ENCODE measurements at places on chromosomes 12 and 14.

DNA sequence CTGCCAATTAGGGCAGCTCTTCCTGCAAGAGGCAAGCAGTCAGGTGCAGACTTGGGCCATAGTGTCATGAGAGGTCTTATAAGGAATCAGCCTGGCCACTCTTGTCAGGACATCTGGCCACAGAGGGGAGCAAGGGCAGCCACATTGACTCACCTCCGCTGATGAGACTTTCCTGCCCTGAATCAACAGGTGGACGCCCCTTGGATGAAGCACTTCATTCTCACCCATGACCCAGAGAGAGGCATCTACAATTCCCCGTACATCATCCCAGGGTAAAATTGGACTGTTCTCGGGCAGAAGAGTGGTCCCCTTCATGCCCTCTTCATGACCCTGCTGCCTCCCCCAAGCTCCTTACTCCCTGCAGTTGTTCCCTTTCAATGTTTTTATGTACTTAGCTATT lies 16.9 kb downstream of the DAO start:
- no peak overlapping the region for H3K4me3 ChIP-seq
- no peak overlapping the region for H3K27ac ChIP-seq
- H3K36me3 ChIP-seq, result no peaks in the 10 kb centered on the region
- H3K27me3 ChIP-seq, result peaks cover 3% of the 10 kb centered on the region
- no peaks in the 10 kb centered on the region for H3K4me1 ChIP-seq

- peaks cover 35% of the 10 kb centered on the region for H3K36me3 ChIP-seq
- H3K4me3 ChIP-seq, result no peak overlapping the region
- H3K27ac ChIP-seq, result no peak overlapping the region
- no peak for DNase-seq
Observed at GRCh38 chr12:108812324-108812723, 45.1 kb downstream of the SSH1 start.

DNA sequence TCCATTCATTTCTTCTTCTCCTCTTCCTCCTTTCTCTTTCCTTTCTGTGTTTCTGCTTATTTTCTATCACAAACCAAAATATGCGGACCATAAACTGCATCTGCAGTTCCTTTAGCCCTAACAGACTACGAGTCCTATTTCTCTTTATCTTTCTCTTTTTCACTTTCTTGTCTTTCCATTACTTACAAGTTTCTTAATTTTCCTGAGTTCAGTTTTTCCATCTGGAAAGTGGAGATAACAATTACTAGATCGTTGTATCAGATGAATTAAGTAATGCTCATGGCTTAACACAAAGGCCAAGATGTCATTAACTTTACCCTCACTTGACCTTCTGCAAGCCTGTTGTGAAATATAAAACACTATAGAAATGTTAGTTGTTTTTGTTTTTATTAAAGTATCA lies 983 bp upstream of the COPS7A start:
- peaks cover 16% of the 10 kb centered on the region for H3K4me1 ChIP-seq
- peaks cover 2% of the 10 kb centered on the region for H3K36me3 ChIP-seq
- DNase-seq, result no peak
- H3K4me3 ChIP-seq, result no peak overlapping the region
- H3K27me3 ChIP-seq, result no peaks in the 10 kb centered on the region
- no peak overlapping the region for H3K27ac ChIP-seq

- peaks cover 16% of the 10 kb centered on the region for H3K27me3 ChIP-seq
- H3K4me1 ChIP-seq, result no peaks in the 10 kb centered on the region
- no peaks in the 10 kb centered on the region for H3K36me3 ChIP-seq
- H3K27ac ChIP-seq, result no peak overlapping the region
- no peak overlapping the region for H3K4me3 ChIP-seq
Observed at GRCh38 chr12:69131077-69131476, 108.3 kb upstream of the CPSF6 start.

DNA sequence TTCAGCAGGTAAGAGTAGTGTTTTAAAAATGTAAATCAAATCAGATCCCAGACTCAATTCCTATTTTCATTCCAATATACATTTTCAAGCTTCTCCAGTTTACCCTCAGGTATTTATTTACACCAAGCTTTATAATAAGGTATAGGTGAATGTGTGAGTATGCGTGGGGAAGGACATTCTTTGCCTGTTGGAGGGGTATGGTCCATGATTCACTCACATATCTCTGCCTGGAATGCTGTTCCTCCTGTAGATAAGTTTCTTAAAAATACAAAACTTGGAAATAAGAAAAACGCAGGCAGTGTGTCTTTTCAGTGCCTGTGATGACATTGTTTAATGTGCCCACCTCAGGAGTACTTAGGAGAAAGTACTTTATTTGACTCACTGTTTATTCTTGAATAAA lies 118.6 kb downstream of the CCDC91 start:
- H3K4me1 ChIP-seq, result no peaks in the 10 kb centered on the region
- no peaks in the 10 kb centered on the region for H3K27me3 ChIP-seq

GRCh38 chr14:76375947-76376404 lies at the start of gene ESRRB:
Gene ESRRB (plus strand): TSS chr14:76376137. CDS start chr14:76376402, 265 bp downstream.
- H3K4me3 ChIP-seq, result no peak within 1 kb of the TSS
- H3K4me1 ChIP-seq, result no peaks in the 10 kb centered on the region
- H3K27ac ChIP-seq, result no peak within 1 kb of the TSS
- no peak for DNase-seq
- peaks cover 70% of the 10 kb centered on the region for H3K27me3 ChIP-seq
- H3K36me3 ChIP-seq, result no peaks in the 10 kb centered on the region

- H3K36me3 ChIP-seq, result no peaks in the 10 kb centered on the region
- DNase-seq, result no peak
- H3K27me3 ChIP-seq, result peaks cover 10% of the 10 kb centered on the region
Observed at GRCh38 chr14:24381363-24382063, 13.5 kb downstream of the NFATC4 start.

DNA sequence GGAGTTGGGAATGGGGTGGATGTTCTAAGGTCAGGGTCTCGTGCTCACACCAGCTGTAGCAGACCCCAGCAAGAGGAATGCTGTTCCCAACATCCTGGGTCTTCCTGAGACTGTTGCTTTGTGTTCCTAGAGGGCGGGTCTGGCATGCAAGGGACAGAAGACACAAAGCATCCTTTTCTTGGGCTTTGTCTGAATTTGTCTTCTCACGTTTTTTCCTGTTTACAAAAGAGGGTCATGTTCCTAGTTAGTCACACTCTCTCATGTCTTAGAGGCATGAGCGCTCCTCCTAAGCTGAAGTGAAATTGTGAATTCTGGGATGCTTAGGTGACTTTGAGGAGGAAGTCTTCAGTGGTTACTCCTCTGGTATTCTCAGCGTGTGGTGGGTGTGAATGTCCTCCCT lies 9.6 kb upstream of the TAMALIN start:
- H3K4me1 ChIP-seq, result peaks cover 2% of the 10 kb centered on the region
- H3K27ac ChIP-seq, result no peak overlapping the region
- peaks cover 2% of the 10 kb centered on the region for H3K27me3 ChIP-seq
- DNase-seq, result no peak
- H3K36me3 ChIP-seq, result no peaks in the 10 kb centered on the region

- DNase-seq, result no peak
- peak overlapping the region; percentile 47 for H3K27ac ChIP-seq
- peaks cover 43% of the 10 kb centered on the region for H3K4me1 ChIP-seq
- no peak overlapping the region for H3K4me3 ChIP-seq
Observed at GRCh38 chr12:11654338-11654737, 4.9 kb downstream of the ETV6 start.

DNA sequence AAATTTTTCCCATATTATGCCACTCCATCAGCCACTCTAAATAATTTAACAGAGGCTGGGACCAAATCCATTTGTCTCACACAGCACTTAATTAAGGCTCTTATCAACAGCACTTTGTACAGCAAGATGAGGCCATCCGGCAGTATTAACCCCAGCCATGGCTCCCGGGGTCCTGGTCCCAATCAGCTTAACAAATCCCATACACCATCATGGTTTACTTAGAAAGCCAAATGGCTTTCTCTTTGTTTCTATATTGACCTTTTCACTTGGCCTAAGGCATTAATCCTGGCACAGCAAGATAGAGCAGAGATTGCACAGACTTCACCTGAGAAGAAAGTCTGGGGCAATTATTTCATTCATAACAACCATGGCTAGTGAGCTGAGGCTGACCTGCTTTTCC lies 38.6 kb downstream of the SPTSSA start:
- H3K4me3 ChIP-seq, result no peak overlapping the region
- no peaks in the 10 kb centered on the region for H3K36me3 ChIP-seq
- H3K4me1 ChIP-seq, result no peaks in the 10 kb centered on the region

DNA sequence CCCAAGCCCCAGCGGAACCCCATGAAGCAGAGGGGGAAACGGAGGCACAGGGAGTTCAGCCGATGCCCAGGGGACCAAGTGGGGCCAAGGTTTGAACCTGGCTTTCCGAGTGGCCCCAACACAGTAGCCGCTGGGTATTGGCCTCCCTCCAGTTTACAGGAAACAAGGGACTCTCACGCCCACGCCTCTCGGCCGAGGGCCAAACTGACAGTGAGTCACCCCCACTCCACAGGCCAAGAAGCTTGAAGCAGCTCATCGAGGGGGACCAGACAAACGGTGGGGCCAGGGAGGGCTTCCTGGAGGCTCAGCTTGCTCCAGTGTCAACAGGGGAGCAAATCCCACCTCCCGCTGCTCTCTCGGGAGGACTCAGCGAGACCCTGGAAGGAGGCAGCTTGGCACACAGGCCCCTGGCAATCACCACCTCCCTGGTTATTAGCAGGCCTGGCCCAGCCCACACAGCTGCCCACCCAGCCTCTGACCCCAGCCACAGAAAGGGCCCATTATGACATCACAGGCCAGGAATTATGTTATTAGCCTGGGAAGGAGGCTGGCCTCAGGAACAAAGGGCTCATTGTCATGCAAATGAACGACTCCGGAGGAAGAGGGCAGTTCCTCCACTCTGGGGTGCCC lies 54.6 kb downstream of the NCOR2 start:
- no peak for DNase-seq
- H3K27ac ChIP-seq, result no peak overlapping the region
- peaks cover 4% of the 10 kb centered on the region for H3K4me1 ChIP-seq
- no peak overlapping the region for H3K4me3 ChIP-seq

DNA sequence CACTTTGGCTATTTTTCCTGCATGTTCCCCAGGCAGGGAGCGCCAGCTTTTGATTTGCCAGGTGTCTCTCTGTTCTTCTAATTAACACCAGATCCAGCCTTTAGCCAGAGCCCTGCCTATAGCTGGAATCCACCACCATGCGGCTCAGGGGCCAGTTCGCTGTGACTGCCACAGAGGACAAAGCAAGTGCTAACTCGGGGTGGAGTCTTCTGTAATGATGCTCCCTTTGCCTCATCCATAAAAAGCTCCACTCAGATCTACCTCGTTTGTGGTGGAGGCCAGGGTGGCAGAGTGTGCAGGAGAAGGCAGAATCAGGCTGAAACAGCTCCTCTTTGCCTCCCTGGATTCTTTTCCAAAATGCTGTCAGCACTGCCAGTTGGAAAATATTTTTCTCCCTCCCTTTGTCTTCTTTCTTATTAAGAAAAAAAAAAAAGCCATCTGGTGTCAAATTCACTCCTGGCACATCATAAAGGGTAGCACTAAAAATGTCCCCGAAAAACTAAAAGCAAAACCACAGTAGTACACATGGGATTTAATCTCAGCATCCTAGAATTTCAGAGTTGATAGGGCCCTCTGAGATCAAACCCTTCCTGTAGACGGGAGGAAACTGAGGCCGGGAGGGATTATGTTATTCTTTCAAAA lies 18.0 kb upstream of the CTDSP2 start:
- H3K4me3 ChIP-seq, result peak overlapping the region; percentile 56
- peaks cover 7% of the 10 kb centered on the region for H3K4me1 ChIP-seq
- peaks cover 35% of the 10 kb centered on the region for H3K27me3 ChIP-seq
- no peak for DNase-seq

- no peaks in the 10 kb centered on the region for H3K4me1 ChIP-seq
- no peaks in the 10 kb centered on the region for H3K36me3 ChIP-seq
- no peak overlapping the region for H3K4me3 ChIP-seq
- no peak overlapping the region for H3K27ac ChIP-seq
- DNase-seq, result no peak
Observed at GRCh38 chr12:59122784-59123183, 202.5 kb upstream of the LRIG3 start.

DNA sequence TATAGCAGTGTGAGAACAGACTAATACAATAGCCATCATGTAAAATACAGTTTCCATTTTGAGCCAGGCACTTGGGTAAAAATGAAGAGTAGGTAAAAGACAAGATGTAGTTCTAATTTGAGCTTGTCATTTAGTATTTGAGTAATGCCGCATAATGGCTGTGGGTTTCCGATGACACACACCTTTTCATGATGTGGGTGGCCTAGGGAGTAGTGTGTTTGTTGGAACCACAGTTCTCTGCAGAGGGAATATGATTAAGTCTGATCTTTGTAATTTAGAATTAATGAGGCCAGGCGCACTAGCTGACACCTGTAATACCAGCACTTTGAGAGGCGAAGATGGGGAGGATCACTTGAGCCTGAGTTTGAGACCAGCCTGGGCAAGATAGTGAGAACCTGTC lies 61.8 kb downstream of the RCOR1 start:
- DNase-seq, result peak; percentile 5
- H3K4me1 ChIP-seq, result peaks cover 2% of the 10 kb centered on the region
- no peaks in the 10 kb centered on the region for H3K27me3 ChIP-seq
- no peak overlapping the region for H3K27ac ChIP-seq
- H3K4me3 ChIP-seq, result no peak overlapping the region

DNA sequence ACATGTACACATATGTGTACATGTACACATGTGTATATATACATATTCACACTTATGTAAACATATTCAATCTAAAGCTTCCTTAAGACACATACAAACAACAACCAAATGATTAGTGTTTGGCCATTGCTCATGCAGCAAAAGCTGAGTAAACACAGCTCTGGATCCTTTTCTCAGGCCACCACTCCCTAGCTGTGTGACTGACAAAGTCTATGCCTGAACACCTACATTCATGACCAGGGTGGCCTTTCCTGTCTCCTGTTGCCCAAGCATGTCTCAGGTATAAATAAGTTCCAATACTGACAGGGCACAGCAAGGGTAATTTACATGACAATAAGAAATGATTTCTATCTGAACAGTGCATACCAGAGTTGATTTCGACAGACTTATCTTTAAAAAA lies 1.4 kb upstream of the PTPRO start:
- H3K36me3 ChIP-seq, result no peaks in the 10 kb centered on the region
- peaks cover 40% of the 10 kb centered on the region for H3K27me3 ChIP-seq
- H3K27ac ChIP-seq, result no peak overlapping the region

- H3K4me1 ChIP-seq, result peaks cover 13% of the 10 kb centered on the region
- H3K27me3 ChIP-seq, result no peaks in the 10 kb centered on the region
- H3K27ac ChIP-seq, result no peak overlapping the region
- DNase-seq, result no peak
Observed at GRCh38 chr12:110203546-110203945, 77.5 kb upstream of the ATP2A2 start.

DNA sequence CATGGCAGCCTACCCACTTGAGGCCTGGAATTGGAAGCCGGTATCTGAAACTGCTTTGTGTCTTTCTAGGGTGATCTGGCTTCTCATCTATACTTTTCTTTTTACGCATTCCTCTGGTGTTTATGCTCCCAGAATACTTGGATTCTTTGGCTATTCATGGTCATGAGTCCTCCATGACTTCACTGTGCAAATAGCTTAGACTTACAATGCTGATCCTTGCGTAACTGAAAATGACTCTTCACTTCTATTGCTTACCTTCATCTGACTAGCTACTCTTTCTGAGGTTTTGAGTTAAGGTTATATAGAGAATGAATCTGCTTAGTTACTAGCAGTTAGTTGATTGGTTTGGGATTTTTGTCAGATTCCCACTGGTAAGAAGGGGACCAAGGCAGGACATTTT lies 121.7 kb upstream of the NOVA1 start:
- H3K36me3 ChIP-seq, result no peaks in the 10 kb centered on the region
- H3K27ac ChIP-seq, result no peak overlapping the region
- no peaks in the 10 kb centered on the region for H3K4me1 ChIP-seq
- no peak for DNase-seq
- H3K27me3 ChIP-seq, result no peaks in the 10 kb centered on the region

All from T-helper 2 cell treated with Interferon-gamma antibody and Interleukin-4, amounts not matched to agents 5 μg/mL and 100 μg/mL, for 36 hours (primary cell).